NCI-H345 (cell line): ENCODE measurements at places on chromosomes 2 and 18.

DNA sequence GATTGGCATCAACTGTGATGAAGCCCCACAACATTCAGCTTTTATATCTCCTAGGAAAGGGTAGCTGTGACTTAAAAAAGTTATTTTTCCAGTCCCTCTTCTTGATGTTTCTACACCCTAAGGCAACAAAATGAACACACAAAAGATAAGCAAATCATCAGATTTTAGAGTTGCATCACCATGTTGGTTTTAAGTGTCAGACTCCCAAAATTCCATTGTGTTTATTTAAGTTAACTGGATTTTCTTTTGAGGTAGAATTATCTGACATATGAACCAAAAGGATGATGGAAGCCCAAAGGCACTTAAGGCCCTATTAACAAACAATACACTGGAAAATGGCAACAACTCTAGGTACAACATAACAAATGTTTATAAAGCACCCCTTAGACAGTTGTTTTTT is 261.7 kb upstream of the SLC39A10 start:
- DNase-seq, result no peak

GRCh38 chr2:217837530-217837929 is 165.3 kb downstream of the TNS1 start:
- no peak for DNase-seq

GRCh38 chr18:22163416-22164161 is 5.8 kb upstream of the GATA6 start:
- no peak for DNase-seq

GRCh38 chr2:212974692-212975091 is 176.7 kb downstream of the IKZF2 start:
- no peak for DNase-seq

DNA sequence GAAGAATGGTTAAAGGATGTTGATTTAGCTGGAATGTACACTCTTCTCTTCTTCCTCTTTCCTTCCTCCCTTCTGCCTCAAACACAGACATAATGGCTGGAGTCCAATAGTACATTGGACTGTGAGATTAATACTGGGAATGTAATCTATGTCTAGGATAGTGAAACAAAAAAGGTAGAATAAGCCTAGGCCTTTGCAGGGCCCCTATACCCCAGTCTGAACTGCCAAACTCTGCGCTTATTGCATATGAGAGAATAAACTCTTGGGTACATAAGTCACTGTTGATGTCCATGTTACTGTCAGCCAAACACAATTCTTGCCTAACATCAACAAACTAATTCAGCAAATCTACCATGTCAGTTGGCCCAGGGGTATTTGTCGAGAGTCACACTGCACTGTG is 29.7 kb upstream of the CCDC150 start:
- no peak for DNase-seq

GRCh38 chr2:29723255-29724001 is 198.0 kb downstream of the ALK start:
- DNase-seq, result no peak

- no peak for DNase-seq
Measured at GRCh38 chr2:38146907-38147307, 71.0 kb upstream of the CYP1B1 start.

DNA sequence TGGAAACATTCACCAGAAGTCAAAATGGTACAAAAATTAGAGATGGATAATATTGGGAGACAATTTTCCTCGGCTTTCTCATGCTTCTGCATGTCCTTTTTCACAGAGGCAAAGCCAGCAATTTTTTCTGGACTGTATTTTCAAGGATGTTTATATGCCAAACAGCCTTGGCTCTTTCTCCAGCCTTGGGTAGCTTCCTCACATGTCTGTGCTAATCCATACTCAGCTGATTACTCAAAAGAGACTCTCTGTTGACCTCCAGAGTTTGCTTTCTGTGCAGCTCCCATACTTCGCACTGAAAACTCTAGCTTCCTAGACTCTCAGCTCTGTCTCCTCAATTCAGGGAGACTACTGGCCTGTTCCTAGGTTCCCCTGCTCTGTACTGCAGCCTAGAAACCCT is 10.6 kb downstream of the C18orf63 start:
- no peak for DNase-seq

DNA sequence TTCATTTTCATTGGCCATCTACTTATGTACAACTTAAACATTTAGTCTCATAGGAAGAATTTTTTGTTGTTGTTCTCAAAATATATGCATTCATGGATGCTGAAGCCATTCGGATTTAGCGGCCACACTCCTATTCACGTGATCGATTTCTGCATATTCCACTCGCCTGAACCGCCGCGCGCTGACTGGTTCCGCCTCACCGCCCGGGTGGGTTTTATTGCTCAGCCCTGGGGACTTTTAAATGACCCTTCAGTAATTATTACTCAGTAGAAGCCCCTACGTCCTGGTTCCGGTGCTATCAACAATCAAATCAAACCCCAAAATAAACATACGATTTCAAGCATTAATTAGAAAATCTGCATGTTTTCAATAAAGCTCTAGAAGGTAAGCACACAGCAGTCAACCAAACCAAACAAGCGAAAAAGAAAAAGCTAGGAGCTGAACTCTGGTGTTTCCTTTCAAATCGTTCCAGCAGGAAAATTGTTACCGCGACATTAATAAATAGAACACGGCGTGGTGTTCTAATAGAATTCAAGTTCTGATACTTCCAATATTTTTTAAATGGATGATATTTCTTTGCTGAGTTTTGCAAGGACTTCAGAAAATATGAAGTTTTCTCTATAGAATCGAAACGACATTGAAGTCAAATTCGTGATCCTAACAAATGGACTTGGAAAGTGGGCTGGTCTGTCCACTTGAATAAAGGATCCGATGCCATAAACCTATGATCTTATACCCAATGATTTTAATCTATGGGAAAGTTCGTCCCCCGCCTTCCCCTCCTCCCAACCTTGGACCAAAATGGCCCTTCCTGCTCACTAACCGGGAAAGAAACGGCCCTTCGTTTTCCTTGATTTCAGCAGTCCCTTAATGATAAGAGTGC is 9.3 kb downstream of the PAX3 start:
- no peak for DNase-seq

DNA sequence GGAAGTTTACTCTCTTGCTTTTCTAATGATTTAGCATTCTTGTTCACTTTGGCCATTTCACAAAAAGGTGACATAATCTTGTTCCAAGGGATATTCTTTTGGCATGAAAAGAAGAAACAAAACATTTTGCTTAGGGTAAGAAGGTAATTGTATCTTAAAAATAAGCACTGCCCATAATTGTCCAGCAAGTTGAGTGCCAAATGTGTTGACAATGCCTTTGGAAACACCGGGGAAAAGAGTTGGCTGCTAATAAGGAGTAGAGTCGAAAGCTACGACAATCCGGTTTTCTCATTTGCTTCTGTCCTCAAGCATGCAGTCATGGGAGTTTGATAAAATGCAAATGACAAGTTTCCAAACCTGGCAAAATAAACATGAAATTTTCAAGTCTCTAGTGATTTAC is 27.3 kb downstream of the ITGAV start:
- DNase-seq, result no peak

- DNase-seq, result no peak
Measured at GRCh38 chr2:33126958-33127357, 180.2 kb downstream of the LTBP1 start.

DNA sequence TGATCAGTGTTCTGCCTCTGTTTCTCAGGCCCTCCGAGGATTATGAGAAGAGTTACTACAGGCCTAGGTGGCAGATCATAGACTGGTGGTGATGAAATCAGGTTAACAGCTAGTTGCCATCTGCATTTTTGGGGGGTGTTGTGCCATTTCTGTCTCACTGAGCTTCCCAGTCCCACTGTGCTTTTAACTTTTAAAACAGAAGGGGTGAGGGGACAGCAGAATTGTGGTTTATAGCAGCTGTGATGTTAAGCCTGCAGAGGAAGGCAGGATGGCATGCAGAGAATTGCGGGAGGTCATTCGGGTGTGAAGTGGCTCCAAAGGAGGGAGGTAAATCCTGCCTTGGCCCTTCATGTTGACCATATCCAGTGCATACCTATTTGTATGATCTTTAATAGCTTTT is 5.0 kb downstream of the CAB39 start:
- DNase-seq, result no peak

GRCh38 chr2:144686518-144687215 is 166.7 kb upstream of the ZEB2 start:
- DNase-seq, result no peak

- no peak for DNase-seq
Measured at GRCh38 chr18:5419601-5420000, 124.1 kb upstream of the ZBTB14 start.

DNA sequence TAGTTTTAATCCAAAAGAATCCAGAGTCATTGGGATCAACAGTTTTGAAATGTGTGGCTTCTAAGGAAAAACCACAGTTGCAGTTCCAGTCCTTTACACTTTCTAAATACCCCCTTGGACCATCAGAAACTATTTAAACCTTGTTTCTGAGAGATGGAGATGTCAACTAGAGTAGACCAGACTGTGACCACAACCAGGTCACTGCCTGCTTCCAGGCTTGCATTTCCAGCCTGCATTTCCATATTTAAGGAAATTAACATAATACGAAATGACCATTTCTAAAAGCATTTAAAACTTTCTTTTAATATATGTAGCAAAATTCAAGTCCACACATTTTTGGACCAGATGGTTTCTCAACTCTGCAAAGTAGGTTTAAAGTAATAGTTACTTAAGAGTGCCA is 38.4 kb downstream of the ADD2 start:
- no peak for DNase-seq
